ENCODE measurements at places on chromosomes 7 and 10.

DNA sequence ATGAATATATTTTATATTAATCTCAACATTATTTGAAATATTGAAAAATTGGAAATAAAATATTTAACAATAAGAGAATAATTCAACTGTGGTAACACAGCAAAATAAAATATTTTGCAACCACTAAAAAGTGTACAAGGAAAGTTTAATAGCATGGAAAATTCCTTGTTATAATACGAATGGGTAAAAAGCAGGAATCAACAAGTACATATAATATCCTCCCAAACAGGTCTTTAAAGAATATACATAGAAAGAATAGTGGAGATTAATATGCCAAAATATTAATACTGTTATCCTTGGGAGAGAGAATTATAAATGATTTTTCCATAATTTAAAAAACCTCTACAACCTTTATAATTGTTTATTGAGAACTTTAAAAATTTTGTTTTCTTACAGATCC lies 1.0 kb downstream of the DNAJC12 start:
- DNase-seq = no peak

- no peak for DNase-seq
Observed at GRCh38 chr10:118840071-118840775, 85.5 kb upstream of the CACUL1 start.

DNA sequence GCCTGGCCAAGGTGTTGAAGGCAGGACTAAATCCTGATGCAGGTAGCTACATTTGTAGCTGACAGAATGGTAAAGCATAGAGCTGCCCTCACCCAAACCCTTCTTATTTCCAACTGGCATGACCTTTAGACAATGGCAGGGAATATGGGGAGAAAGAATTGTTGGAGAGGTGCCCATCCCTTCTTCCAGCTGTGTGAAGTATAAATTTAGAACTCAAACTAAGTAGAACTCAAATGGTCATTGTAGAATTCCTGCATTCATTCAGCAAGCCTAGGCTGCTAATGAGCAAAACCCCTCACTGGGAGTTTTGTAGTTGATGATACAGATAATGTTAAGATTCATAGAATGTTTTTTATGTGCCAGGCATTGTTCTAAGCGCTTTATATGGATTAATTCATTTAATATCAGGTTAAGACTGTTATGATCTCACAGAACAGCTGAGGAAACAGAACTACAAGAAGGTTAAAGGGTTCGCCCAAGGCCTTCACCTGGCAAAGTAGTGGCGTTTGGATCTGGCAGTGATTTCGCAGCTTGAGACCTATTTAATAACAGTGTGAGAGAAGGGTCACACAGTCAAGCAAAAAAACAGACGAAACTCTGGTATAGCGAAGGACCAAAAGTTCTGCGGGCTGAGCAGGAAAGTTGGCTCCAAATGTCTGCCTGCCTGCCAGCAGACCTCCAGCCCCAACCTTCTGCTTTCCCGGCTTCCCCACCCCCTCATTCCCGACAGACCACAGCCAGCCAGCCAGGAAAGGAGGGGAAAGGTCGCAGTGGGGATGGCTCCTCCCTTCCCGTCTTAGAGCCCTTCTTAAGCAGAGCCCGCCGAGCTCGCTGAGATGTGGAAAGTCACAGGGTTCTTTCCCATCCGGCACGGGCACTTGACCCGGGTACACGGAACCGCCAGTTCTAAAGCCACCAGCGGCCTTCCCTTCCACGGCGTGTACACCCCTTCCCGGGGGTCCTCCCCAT lies 1.6 kb upstream of the HILPDA start:
- DNase-seq = peak; percentile 11

DNA sequence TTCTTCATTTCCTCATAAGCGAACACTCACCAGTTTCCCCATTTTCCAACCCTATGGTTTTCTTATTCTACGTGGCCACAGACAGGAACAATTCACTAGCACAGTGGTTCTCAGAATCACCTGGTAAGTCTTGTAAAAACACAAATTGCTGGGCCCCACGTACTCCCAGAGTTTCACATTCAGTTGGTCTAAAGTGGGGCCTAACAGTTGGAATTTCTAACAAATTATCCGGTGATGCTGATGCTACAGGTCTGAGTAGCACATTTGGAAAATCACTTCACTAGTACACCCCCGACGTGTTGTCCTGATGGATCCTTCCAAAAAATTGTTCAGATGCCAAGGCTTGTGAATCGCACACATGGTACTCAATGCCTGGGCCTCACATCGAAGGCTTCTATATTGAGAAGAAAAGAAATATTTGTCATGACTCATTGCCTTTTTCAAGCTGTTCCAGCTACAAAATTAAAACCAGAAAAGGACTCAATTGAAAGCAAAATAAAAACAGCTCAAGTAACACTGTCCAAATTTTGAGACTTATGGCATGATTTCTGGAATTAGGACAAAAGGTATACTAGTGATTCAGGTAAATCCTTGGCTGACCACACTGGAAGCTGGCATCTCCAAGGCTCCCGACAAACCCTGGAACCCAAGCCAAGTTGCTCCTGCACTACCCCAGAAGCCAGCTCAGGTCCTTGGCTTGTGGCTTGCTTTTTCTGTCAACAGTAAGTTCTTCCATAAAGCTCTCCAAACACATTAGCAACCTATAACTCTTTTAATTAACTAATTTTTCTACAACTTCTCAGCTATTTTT lies 12.9 kb upstream of the VIM start:
- DNase-seq = no peak

DNA sequence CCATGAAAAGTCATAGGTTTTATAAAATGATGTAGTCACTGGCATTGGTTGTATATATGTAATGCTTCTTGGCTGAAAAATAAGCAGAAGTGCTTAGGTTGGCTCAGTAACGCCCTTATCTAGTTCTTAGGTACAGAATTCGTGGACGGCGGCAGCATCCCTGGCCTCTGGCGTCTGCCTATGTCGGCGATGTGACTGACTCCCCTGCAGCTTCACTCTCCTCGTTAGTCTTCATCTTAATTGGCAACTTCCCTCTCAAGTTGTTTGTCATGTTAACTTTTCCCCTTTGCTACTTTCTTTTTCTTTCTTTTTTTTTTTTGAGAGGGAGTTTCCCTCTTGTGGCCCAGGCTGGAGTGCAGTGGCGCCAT lies 18.5 kb downstream of the CHST12 start:
- no peak for DNase-seq

- no peak for DNase-seq
Observed at GRCh38 chr10:108591417-108591816, 1331.9 kb downstream of the XPNPEP1 start.

GRCh38 chr10:27104919-27105318 lies 4.6 kb upstream of the ANKRD26 start:
- no peak for DNase-seq

DNA sequence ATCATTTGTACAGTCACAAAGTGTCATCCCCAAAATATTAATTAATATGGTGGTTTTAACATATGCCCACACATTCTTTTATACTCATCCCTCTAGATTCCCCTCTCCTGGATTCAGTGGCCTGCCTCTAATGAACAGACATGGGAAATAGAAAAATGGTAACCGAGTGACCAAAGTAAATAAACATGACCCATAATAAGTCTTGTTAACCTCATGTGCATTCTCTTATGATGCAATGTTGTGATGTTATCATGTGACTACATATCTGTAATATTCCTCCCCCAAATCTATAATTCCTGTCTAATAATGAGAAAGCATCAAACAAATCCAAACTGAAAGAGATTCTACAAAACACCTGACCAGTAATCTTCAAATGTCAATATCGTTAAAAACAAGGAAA lies 164.5 kb upstream of the PRSS1 start:
- DNase-seq = no peak

DNA sequence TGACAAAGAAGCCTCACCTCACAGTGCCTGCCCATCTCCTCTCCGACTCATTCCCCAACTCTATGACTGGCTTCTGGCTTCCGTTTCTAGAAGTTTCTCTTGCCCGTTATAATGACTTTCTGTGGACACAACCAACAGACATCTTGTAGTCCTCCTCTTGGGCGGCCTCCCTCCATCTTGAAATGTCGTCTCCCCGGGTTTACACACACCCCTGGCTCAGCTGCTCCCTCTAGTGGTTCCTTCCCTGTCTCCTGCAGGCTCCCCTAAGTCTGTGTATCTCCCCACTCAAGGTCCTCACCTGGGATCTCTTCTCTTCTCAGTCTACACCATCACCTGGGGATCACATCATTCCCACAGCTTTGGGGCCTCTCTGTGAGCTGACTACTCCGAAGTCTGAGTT lies 123.4 kb upstream of the NEBL start:
- DNase-seq = no peak

DNA sequence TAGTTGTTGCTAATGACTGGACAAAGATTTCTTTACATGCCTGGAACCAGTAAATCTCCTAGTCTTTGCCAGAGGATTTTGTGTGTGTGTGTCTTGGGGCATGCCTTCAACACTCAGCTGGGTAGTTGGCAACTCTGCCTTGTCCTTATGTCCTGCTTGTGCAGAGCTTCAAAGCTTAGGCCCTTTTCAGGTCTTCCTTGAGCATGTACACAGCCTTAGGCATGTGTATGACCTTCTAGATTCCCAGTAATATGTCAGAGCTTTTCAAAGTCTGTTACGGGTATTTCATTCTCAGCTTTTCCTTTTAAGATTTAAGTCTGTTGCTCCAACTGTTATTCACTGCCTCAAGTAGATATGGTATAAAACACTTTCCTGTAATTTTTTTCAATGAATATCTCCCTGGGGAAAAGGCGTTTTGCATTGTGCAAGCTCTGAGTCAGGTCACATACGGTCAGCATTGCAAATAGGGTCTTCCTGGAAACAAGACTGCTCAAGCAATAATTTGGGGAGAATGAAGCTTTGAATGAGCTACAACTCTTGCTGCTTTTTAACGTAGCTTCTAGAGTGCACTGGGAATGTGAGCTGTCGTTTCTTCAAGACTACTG lies 25.5 kb downstream of the SHOC2 start:
- no peak for DNase-seq

GRCh38 chr10:128576943-128577670 lies 450.9 kb upstream of the MKI67 start:
- no peak for DNase-seq

GRCh38 chr7:35508623-35509400 lies 186.1 kb downstream of the HERPUD2 start:
- DNase-seq = no peak

- DNase-seq = no peak
Observed at GRCh38 chr10:124522131-124522932, 60.7 kb downstream of the LHPP start.

GRCh38 chr10:119461923-119462322 lies 80.6 kb downstream of the RGS10 start:
- no peak for DNase-seq

- DNase-seq = no peak
Observed at GRCh38 chr10:48472501-48473069, 132.3 kb downstream of the ARHGAP22 start.

- no peak for DNase-seq
Observed at GRCh38 chr7:124208173-124208572, 175.3 kb upstream of the TMEM229A start.

Measured in esophagus squamous epithelium (tissue), 5 donors.